Stimulated activated CD4-positive, alpha-beta T cell treated with anti-CD3 and anti-CD28 coated beads, Interleukin-1b, Interleukin-23, amount 100 ng/mL, for 1 hour (primary cell): ENCODE measurements at places on chromosomes 5 and 9.

DNA sequence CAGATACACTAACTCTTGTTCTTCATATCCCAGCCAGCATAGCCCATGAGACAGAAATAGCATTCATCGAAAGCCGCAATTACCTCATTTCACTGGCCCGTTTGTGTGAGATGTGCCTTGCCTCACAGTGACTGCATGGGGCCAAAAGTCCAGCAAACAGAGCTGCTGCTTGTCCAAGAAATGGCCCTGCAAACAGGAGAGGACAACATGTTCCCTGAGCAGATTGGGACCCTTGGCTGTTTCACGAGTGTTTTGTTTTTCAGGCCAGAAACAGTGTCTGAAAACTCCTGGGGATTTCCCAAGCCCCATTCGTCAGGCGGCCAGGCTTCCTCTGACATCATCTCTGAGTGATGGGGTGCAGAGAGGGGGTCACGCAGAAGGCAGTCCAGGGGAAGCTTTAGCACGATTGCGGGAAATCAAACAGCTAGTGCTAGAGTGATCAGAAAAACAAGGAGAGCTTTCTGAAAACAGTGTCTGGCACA is 503.6 kb upstream of the PAPPA start:
- no peak for DNase-seq

- no peak for DNase-seq
Observed at GRCh38 chr5:36861871-36862270, 14.7 kb upstream of the NIPBL start.

GRCh38 chr5:178119915-178120606 is 6.7 kb downstream of the N4BP3 start:
- DNase-seq = no peak

DNA sequence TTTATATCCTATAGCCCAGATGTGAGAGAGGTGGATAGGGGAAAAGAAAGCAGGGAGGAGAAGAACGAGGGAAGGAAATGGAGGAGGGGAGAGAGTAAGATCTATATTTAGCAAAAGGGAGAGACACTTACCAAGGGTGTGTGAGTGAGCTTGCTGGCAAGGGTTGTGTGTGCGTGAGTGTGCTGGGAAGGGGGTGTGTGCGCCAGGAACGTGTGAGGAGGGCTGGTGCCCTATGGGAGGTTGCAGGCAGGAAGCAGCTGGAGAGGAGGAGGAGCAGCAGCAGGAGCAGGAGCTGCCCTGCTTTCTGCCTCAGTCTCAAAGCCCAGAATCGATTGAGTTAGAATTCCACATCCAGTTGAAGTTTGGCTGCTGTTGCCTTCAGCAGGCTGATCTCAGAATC is 148.3 kb upstream of the RUSC2 start:
- DNase-seq = no peak

- no peak for DNase-seq
Observed at GRCh38 chr9:88950341-88951154, 40.7 kb upstream of the S1PR3 start.

- no peak for DNase-seq
Observed at GRCh38 chr5:111422245-111422644, 90.1 kb downstream of the STARD4 start.

DNA sequence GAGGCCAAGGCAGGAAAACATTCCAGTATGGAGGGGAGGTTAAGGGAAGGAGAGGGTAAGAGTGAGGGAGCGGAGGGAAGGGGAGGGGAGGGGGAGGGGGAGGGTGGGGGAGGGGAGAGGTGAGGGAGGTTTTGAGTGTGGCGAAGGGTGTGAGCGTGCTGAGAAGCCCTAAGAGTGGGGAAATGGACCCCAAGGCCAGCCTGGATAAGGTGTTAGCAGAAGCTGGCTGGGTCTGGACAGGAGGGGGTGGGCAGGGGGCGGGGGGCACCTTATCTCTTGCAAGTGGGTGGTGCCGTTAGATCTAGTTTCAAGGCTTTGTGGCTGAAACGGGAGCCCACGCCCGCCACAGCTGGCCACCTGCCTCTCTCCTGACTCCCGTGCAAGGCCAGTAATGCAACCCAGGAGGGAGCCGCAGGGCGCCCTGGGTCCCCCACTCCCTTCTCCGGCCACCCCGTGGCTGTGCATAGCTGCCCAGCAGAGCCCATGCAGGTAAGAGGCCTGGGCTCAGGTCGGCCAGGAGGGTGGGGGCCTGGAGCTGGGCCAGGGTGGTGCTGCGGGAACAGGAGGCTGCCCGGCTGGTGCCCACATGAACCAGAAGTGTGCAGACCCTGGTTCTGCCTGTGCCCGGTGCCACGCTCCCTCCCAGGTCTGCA is 677 bp downstream of the RNF224 start:
- DNase-seq = no peak

GRCh38 chr9:27491154-27491553 is 32.9 kb upstream of the IFNK start:
- no peak for DNase-seq

DNA sequence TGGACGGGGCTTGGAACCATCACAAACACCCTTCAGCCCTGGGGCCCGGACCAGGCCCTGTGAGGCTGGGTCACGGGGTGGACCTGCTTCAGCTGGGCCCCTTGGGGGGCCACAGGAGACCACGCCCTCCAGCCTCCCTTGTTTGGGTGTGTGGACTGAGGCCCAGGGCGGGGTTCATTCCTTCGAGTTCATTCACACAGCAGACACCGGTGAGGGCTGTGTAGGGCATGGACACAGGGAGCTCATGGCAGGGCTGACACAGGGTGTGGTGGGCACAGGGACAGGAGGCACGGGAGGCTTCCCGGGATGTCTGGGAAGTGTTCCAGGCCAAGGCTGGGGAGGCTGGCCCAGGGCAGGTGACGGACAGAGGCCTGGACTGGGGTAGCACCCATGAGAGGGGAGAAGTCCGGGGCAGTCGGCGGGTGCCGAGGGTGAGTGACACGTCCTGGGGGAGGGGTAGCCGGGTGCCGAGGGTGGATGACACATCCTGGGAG is 8.9 kb downstream of the DNLZ start:
- DNase-seq = no peak

DNA sequence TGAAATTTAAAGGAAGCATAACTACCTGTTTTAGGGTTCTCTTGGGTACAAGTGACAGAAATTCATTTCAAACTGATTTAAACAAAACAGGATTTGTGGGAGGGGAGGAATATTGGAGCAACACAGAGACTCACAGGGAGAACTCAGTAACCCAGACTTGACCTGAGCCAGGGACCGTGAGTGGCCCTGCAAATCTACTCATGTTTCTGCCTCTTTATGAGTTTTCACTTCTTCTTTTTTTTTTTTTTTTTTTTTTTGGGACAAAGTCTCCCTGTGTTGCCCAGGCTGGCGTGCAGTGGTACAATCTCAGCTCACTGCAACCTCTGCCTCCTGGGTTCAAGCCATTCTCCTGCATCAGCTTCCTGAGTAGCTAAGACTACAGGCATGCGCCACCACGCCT is 405.6 kb upstream of the ZNF608 start:
- no peak for DNase-seq

DNA sequence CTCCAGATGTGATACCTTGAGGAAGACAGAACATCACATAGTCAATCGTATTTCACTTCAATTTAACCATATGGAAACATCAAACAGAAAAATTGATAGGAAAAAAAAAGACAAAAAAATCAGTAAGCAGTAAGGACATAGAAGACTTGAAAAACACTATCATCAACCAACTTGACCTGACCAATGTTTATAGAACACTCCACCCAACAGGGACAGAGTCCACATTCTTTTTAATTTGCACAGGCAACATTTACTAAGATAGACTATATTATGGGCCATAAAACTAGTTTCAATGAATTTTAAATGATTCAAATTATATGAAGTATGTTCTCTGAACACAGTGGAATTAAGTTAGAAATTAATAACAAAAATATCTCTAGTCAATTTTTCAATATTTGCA is 20.8 kb upstream of the MACIR start:
- no peak for DNase-seq

- no peak for DNase-seq
Observed at GRCh38 chr5:141747152-141748141, 65.4 kb upstream of the ARAP3 start.

- DNase-seq = no peak
Observed at GRCh38 chr5:126004636-126005035, 418.6 kb upstream of the GRAMD2B start.

- no peak for DNase-seq
Observed at GRCh38 chr5:156096259-156096658, 230.7 kb upstream of the SGCD start.

- no peak for DNase-seq
Observed at GRCh38 chr9:4430432-4431261, 59.6 kb upstream of the SLC1A1 start.

- DNase-seq = no peak
Observed at GRCh38 chr5:143495821-143496275, 92.4 kb upstream of the NR3C1 start.

DNA sequence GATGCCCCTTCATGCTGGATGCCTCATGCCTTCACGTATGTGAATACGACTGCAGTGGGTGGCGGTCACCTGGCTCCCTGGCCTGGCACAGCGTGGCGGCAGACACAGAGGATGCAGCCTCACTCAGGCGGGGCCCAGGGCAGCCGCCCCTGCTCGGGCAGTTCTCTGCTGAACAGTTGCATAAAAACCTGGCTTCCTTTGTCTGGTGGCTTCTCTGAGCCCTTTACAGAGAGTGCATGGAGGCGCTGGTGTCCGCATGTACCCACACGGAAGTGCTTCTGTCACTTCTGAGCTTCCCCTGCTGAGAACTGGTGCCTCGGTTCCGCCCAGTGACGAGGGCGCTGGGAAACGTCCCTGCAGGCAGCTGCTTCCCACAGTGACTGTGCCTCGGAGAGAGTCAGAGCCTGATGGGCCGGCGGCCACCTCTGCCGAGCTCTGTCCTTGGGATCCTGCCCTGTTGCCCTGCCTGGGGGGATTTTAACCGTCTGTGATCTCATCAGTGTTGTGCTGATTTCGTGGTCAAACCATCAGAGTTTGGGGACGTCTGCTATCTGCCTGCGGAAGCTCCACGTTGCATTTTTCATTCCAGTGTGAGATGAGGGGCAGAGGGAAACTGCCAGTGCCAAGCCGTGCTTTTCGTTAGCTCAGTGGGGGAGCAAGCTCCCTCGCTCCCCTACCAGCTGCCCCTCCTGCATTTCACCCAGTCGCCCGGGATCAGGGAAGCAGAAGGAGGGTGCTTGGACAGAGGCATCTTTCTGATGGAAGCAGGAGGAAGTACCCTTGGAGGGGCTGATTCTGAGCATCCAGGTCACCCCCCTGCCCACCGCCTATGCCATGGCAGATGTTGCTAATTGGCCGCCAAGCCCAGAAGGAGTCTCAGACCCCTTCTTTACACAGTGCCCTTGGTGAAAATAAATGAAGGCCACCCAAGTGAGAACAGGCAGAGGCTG is 153.0 kb upstream of the COL5A1 start:
- DNase-seq = no peak

GRCh38 chr5:133265720-133266526 is 214.1 kb downstream of the HSPA4 start:
- DNase-seq = no peak

GRCh38 chr5:67493676-67494075 is 297.1 kb upstream of the CD180 start:
- DNase-seq = no peak

- no peak for DNase-seq
Observed at GRCh38 chr5:172178991-172179989, 8.7 kb downstream of the STK10 start.

DNA sequence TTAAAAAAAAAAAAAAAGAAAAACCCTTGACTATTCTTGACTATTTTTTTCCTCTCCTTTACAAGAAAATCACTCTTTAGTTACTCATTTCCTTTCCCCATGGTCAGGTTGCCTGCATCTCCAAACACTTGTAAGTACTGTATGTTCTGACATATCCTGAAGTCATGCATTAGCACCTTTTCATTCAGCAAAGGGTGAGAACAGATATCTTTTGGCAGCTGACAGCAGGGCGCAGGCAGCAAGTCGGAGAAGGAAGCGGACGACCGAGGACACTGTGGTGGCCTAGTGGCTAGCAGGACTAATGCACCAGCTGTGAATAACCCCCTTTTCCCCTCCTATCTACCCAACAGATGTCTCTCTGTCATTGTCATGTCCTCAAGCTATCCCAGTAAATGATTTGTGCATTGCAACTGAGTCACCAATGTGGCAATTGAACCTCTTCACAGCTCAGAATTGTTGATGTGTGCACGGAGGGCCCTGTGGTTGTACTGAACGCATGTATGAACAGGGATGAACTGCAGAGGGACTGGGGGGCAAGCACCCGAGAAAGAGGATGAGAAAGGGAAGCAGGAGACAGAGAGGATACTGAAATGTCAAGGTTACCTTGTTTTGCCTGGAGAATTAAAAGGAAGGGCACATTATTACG is 996.0 kb upstream of the ARRDC3 start:
- no peak for DNase-seq

DNA sequence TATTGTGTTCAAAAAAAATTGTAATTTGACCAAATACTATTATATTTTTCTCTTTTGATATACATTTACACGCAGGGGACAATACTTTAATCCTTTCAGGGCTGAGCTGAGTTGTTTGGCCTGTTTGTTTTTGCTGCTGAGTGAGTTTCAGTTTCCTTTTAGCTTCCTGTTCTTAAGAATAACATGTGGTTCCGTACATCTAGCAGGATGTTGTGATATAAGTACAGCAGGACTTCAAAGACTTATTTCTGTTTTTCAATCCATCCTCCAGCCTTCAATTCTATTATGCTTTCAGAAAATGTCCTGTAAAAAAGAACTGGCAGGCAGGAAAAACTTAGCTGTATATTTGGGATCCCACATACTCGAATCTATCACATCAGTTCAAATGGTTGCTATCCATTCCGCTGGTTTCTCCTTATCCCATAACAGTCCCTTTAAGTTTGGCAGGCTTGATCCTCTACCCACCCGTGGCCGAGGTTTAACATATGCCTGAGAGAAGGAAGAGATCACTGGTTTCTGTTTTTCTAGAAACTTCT is 1037.3 kb upstream of the ACO1 start:
- no peak for DNase-seq

GRCh38 chr5:176611435-176611834 is 1.5 kb upstream of the GPRIN1 start:
- DNase-seq = no peak
